ENCODE measurements at places on chromosomes 1 and 21.

DNA sequence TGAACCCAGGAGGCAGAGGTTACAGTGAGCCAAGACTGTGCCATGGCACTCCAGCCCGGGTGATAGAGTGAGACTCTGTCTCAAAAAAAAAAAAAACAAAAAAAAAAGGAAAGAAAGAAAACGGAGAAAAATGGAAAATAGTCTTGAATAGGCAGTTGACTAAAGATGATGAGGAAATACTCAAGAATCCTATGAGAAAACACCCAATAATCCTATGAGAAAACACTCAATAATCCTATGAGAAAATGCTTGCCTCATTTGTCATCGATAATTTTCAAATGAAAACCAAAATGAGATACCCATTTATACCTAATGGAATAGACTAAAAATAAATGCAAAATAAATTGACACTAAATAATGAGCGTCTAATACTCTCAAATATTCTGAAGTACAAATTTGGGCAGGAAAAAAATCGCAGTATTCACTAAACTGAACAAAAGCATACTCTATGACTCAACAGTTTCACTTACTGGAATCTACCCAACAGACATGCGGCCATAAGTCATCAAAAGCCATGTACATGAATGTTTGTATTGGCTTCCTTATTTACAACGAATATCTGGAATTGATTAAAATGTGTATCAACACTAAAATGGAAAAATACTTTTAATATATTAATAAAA lies 733.9 kb upstream of the CHRM3 start:
- no peak for DNase-seq

DNA sequence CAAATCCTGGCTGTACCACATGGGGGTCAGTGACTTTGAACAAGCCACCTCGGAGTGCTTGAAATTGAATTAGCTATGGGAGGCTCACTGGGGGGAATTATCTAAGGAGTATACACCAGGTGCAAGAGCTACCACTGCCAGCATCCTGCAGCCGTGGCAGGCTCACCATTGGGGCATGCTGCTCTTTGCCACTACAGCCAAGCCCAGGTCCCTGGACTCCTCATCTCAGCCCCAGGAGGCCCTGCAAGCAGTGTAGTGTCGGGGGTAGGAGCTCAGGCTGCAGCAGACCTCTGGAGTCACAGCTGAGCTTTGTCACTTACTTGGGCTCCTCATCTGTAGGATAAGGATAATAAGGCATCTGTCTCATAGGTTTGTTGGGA lies 35.3 kb downstream of the ACOT11 start:
- DNase-seq = no peak

- DNase-seq = no peak
Observed at GRCh38 chr1:172948457-172948856, 102.3 kb downstream of the TNFSF18 start.

DNA sequence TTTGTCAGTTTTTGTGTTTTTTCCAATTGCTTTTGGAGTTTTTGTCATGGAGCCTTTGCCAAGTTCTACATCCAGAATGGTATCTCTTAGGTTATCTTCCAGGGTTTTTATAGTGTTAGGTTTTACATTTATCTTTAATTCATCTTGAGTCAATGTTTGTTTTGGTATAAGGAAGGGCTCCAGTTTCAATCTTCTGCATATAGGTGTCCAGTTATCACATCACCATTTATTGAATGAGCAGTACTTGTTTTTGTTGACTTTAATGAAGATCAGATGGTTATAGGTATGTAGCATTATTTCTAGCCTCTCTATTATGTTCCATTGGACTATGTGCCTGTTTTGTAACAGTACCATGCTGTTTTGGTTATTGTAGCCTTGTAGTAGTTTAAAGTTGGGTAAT lies 1233.1 kb downstream of the PLA2G4A start:
- no peak for DNase-seq

All from NB4 (cell line).